ENCODE measurements at places on chromosomes 6 and 20. TPM values are rescaled to one million over a fixed set of nuclear protein-coding genes. Genes with fewer than 3 reads are reported as not detected.

Gene SFTA2
- not detected for total RNA-seq

Gene SLC22A7
- not detected for total RNA-seq

Gene CPNE1
- total RNA-seq = 50.7 TPM

- no peak for DNase-seq
Observed at GRCh38 chr6:1825277-1825676, 215.6 kb downstream of the FOXC1 start.

- DNase-seq = no peak
Observed at GRCh38 chr20:63058696-63059335, 52.1 kb upstream of the BHLHE23 start.

- no peak for DNase-seq
Observed at GRCh38 chr6:88612631-88613030, 350.8 kb downstream of the RNGTT start.

DNA sequence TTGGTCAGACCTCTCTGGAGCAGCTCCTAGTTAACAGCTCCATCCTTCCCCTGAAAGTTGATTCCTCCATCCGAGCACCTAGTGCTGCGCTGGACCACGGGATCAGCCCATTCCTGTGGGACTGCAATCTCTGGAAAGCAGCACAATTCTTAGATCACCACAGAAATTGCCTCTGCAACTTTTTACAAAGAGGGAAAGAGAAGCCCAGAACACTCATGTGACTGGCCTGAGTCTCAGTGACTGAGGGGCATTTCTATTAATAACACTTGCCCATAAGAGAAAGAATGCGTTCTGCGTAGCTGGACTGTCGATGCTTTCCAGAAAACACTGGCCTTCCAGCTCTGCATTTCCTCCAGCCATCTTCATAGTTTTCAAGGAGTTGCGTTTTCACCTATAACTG is 18.3 kb downstream of the MPC1 start:
- no peak for DNase-seq

DNA sequence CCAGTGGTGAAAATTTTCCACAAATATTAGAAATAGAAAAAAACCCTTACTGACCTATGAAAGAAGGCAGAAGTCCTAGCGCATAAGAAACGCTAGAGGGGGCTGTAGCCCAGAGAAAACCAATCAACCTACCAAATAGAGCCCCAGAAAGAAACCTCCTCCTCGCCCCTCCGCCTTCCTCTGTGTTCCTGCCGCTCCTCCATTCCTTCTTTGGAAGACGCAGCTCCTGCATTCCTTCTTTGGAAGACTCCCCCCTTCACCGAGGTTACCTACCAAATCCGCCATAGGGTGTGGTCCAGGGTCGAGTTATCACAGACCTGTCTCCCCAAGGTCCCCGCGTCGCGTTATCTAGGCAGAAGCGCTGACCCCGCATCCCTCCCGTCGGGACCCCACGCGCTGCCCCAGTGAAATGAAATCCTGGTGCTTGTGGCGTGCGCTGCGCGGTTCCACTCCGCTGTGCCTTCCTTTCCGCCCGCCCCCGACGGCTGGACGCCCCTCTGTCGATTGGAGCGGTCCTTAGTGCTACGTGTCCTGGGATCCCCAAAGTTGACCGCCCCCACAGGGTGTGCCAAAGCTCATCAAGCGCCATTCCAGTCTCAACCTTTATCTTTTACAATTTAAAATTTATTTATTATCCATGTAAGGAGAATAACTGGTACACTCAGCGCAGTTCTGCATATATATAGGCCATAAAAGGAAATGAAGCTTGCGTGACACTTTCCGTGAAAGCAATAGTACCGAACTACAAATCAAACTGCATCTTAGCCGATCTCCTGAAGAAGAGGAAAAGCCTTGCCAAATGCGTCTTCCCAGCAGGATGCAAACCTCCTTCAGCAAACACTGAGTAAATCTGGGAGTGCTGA is 13.0 kb downstream of the RPP21 start:
- DNase-seq = no peak

DNA sequence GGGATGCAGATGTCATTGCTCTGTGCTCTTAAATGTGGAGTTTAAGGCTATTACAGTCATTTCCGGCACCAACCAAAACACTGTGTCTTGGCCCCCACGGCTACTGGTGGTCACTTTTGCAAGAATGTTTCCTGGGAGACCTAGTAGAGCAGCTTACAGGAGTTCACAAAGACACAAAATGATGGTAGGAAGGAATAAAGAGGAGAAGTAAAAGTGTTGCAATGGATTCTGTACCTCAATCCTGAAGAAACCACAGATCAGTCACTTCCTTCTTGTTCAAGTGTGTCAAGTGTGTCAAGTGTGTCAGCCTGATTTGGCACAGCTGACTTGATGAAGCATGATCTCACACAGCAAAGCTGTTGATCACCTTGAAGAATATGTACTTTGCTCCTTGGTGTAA is 344.0 kb downstream of the PLCB1 start:
- DNase-seq = no peak

DNA sequence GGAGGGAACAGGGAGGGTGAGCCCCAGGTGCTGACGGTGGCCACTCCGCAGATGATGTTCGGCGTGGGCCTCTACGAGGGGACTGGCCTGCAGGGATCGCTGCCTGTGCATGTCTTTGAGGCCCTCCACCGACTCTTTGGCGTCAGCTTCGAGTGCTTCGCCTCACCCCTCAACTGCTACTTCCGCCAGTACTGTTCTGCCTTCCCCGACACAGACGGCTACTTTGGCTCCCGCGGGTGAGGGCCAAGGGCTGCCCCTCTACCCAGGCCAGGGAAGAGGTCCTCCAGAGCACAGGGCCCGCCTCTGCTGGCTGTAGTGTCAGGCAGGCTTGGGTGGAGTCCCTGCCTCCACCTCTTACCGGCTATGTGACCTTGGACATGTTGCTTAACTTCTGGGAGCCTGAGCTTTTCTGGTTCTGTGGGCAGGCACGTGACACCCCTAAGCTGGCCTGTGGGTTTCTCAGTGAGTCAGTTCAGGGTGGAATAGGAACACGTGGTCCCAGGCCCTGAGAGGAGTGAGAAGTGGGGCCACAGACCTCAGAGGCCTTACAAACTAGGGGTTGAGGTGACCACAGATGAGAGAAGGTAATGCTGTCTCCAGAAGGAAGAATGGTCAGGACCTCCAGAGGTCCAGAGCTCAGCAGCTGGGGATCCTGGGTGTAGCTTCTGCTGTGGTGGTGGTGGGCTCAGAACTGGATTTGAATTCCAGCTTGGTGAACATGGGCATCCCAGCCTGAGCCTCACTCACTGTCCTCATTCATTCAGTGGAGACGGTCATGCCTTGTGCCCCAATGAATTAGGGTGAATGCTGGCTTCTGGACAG is 11.9 kb downstream of the PCIF1 start:
- peak; percentile 44 for DNase-seq

GRCh38 chr20:38092260-38092857 is 58.8 kb downstream of the RPRD1B start:
- no peak for DNase-seq

GRCh38 chr6:147135211-147135681 is 69.0 kb upstream of the STXBP5 start:
- no peak for DNase-seq

DNA sequence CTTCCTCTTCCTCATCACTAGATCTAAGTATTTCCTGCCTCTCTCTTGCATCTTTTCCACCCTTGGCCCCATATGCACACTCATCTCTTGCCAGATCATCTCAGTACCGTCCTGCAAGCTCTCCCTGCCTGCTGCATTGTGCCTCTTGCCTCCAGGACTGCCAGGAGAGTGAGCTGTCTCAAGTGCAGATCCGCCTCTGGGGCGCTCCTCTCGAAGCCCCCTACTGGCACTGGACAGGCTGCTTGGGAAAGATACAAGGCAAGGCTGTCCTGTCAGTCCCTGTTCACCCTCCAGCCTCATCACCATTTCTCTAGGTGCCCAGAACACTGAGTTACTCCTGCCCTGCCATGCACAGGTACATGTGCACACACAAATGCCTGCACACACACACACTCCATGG is 10.2 kb downstream of the SYNDIG1 start:
- DNase-seq = no peak

DNA sequence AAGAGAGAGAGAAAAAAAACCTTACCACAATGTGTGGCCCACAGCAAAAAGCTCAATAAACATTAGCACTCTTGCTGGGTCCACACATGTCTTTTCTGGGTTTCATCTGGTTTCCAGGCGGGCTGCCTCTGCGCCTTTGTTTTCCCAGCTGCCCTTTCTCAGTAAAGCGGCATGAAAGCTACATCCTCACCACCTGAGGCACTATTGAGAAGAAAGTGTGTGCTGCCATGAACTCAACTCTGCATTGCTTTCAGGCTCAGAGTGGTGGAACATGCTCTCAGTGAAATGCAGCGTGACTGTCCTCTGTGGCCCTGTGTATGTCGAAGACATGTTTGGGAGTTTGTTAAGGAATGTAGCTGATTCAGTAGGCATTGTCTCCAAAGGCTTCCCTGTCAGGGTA is 102.3 kb downstream of the LYRM2 start:
- DNase-seq = no peak

DNA sequence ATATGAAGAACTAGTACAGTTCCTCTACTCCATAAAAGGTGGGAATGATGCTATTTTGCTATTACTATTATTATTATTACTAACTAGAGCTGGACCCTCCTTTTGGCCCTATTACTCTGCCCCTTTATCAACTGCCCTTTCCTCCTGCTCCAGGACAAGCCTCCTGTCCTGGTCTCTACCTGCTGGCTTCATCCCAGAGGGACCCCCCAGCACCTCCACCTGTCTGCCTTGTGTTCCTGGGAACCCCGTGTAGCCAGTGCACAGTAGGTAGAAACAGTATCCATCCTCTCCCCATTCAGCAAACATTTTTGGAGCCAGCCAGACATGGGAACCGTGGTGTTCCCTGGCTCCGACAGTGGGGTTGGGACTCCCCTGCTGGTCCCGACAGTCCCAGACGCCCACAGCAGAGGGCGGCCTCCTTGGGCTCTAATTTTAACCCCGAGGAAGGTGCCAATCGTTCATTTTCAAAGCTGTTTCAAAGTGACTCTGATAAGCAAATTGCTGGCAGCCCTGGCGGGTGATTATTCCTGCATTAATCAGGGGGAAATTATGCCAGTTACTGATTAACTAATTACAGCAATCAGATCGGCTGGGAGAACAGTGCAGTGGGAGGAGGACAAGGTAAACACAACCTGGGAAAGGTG is 44.2 kb upstream of the MDGA1 start:
- DNase-seq = no peak

GRCh38 chr20:38935285-38935684 is 9.1 kb downstream of the FAM83D start:
- DNase-seq = no peak

DNA sequence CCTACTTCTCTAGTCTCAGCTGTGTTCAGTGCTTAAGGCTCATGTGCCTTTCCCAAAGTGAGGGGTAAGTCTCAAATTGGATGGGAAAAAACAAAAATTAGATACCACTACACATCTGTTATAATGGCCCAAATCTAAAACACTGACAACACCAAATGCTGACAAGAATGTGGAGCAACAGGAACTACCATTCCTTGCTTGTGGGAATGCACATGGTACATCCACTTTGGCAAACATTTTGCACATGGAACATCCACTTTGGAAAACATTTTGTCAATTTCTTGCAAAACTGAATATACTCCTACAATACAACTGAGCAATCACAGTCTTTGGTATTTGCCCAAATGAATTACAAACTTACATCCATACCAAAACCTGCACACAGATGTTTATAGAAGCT is 109.3 kb downstream of the TENT5A start:
- DNase-seq = no peak

DNA sequence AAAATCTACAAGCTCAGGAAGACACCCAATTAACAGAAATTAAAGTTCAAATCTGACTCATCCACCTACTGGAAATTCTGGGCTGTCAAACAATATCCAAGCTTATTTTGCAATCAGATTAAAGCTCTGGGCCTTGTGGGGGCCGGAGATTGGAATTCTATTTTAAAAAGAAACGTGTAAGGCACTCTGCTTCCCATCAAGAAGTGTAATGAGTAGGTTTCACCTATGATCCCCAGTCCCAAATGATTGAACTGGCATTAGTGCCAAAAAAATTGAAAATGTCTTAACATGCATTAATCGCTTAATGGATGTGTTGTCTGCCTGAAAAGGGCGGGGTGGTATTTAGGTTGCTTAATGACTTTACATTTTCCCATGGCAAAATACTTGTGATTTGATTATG is 542.4 kb upstream of the BTBD3 start:
- DNase-seq = no peak

DNA sequence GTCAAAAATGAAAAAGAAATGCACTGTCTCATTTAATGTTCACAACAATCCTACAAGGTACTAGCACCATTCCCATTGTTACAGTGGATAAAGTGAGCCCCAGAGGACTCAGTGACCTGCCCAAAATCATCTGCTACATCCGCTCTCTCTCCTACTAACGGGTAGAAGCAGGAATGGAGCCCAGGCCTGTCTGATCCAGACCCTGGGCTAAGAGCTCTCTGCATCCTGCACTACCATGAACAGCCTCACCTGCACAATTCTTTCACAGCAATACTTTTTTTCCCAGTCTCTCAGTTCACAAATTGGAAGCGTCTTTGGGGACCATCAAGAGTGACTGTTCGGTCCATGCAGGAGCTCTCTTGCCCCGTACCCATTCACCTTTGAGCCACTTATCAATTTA is 31.2 kb downstream of the ATP9A start:
- no peak for DNase-seq

DNA sequence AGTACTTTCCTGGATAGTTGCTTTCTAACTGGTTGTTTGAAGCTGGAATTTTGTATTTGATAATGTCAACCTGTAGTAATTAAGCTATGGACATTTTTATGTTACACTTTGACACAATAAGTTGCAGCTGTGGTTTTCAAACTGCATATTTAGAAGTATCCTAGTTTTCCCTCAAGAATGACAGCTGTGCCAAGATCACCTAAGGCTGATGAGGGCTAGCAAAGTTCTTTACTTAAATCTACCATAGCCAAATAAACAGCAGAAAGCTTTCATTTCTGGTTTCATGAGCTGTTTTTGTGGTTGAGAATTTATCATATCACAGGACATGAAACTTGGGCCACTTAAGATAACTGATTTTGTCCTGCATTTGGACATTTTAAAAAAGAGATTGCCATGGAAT is 30.6 kb downstream of the FAM229B start:
- DNase-seq = no peak

- no peak for DNase-seq
Observed at GRCh38 chr6:166351715-166352285, 9.5 kb upstream of the SFT2D1 start.

DNA sequence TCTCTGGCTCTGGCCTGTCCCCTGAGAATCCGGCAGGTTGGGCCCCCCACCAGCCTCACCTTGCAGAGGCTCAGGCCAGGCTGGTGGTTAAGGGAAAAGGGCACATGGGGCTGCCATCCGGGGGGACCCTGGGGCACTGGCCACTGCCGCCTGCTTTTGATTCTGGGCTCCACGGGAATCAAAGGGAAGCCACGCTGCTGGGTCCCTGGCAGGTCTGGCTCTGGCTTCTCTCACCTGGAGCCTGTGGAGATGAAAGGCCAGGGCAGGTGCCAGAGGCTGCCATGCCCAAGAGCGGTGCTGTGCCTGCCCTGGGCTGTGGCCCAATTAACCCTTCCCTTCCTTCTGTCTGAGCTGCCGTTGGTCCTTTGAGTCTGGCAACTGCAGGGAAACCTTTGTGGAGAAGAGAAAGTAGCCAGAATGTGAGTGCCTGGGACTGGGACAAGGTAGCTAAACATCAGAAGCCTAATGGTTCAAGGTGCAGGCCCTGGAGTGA is 9.4 kb upstream of the CDH22 start:
- DNase-seq = no peak

Measured in omental fat pad (tissue), 4 donors.